Suppressor macrophage (primary cell): ENCODE measurements at places on chromosomes 2 and 18.

DNA sequence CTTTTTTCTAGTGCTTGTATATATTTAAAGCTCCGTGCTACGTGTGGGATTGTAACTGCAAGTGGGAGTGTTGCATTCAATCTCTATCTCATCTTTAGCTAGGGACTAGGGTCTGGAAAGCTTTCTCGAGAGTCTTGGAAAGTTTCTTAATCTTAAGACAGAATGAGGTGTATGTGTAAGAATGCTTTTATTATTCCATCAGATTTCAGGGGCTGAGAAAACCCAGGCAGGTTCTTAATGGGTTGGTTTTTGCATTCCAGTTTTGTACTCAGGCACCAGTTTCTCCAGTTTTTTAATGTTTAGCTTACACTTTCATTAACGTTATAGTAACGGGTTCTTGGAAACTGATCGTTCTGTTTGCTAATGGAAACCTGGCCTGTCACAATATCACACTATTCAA, 20.3 kb downstream of the MRPL19 start:
- DNase-seq: no peak

DNA sequence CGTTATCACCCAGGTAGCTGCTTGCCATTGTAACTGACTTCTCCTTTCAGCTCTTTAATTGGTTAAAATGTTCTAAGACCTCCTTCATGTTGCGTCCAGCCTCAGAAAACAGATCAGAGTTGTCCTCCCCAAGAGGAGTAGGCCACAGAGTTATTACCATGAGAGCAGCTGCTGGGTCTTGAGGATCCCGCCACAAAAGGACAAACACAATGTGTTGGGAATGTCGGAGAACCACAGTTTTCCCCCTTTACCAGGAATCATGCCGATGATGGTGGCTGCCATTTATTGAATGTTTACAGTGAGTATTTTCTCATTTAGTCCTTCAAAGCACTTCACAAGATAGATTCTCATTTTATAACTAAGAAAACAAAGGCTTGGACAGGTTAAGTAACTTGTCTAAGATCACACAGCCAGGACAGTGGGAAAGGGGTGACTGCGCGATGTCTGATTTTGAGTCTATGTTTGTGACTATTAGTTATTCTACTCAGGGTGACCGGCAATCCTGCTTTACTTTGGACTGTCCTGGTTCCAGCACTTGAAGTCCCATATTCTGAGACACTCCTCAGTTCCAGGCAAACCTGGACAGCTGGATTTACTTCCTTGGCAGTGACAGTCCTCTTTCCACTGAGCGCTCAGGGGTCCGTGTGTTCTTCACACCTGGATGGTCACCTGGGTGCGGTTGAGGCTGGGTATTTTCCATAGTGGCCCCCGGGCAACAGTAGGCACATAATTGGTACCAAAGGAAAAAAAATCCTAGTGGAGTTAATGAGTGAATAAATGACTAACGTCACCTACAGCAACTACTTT, 93.6 kb downstream of the LIPG start:
- DNase-seq: no peak

DNA sequence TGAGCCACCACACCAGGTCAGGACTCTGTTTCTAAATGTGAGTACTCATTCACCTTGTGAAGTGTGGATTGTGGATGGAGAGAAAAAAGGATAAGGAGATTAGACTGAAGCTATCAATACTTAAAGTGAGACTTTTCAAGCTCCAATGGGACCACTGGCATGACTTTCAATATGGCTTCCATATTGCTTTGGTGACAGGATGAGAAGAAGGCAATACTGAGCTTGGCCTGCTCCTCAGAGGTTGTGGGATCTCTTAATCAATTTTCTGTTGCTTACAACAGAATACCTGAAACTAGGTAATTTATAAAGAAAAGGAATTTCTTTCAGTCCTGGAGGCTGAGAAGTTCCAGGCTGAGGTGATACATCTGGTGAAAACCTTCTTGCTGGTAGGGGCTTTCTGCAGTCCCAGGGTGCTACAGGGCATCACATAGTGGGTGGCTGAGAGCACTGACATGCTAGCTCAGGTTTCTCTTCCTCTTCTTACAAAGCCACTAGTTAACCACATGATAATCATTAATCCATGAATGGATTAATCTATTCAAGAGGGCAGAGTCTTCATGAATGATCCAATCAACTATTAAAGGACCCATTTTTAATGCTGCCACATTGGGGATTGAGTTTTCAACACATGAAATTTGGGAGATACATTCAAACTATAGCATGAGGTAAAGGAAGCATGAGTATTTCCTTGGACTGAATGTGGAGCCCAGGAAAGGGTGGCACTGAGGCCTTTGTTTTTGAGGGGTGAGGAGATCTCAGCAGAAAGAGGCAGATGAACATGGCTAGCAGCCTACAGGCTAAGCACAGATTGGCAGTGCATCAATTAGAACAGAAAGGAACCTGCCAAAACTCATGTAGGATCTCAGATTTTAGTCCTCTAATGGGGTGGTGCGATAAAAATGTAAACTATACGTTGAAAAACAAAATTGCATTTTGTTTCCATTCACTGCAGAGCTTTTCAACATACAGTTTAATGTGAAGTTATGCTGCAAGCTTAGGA, 274.5 kb downstream of the PIK3C3 start:
- no peak for DNase-seq

GRCh38 chr18:79372991-79373390, 22.7 kb upstream of the NFATC1 start:
- no peak for DNase-seq

DNA sequence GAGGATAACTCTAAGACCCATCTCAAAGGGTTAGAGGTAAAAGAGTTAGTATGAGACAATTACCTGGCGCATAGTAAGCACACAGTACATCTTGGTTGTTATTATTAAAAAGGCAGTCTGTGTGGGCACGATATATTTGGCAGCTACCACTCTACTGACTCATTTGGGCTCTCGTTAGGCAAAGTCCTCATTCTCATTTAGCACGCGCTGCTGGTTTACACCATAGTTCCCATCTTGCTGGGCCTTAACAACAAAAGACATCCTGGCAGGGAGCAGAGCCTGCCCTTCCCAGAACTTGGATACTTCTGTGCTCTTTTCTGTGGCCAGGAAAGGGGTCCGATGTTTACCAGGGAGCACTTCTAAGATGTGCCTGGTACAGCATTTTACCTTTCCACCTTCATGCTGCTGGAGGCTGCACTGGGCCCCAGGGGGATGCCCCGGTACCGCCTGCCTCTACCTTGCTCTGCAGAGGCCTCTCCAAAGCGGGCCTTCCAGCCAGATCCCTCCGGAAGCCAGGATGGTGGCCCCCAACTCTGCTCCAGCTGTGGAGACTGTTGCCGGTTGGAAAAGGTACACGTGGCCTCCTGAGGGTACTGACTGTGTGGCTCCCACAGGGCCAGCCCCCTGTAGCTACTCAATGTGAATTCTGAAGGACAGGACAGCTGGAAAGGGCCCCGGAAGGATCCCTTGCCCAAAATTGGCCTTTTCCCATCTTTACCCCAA, 15.0 kb downstream of the GLI2 start:
- no peak for DNase-seq

GRCh38 chr2:169819106-169819505, 5.6 kb downstream of the METTL5 start:
- no peak for DNase-seq

DNA sequence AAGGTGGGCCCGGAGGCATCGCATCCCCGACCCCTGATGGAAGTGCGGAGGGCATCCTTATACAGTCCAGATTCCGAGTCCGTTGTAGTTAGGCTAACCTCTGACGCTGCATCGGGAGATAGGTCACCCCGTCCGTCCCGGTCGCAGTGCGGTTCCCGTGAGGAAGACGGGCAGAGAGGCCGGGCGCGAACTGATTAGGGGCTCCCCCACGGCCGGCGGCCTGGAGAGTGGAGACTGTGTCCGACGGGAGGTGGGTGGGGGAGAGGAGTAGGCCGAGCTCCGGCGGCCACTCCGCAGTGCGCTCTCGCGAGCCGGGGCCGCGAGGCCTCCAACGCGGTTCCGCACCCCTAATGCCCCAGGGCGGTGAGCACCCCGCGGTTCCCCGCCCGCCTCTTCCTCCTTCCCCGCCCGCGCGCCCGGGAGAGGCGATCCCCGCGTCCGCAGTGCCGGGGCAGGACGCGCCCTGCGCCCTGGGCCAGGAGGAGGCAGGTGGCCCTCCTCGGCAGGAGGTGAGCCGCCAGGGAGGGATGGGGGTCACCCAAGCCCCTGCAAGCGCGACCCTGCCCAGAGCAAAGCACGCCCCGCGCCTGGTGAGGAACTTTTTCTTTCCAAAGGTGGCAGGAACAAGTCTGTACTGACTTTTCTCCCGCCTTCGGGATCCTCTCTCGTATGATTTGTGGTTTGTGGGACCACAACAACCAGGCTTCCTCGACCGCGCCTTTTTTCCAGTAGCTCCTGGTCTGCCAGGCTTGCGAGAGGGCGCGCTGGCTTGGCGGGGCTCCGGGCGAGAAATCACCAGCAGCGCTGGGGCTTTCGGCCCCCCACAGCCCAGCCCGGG, 1.4 kb upstream of the SP5 start:
- peak; percentile 39 for DNase-seq

GRCh38 chr2:28445448-28446258, 50.2 kb upstream of the PLB1 start:
- peak; percentile 81 for DNase-seq

DNA sequence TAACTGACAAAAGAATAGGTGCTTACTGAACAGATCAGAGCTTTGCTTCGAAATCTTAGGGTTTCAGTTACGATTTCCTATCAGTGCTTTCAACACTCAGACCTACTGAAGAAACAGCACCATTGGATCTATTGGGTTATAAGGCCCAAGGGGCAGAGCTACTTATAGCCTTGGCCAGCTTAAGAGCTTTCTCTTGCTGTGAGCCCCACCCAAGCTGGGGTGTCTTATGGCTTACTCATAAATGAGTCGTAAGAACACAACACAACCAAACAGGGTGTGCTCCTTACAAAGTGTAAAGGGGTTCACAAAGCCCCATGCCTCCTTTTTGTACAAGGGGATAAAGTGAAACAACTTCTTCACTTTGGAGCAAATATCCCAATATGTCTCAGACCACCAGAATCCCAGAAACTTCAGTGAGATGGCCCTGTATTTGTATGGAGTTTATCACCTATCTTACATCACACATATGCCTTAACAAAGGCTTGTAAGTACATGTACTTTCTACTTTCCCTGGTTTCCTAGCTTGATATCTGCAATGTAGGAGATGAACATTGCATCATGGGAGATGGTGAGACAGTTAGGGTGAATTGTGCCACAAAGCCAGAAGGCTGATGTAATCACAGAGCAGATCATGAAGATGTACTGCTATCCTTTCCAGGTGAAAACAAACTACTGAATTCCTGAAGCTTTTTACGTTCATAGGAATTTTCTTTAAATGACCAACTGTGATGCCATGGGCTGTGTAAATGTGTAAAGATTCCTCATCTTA, 115.5 kb upstream of the GLI2 start:
- DNase-seq: no peak

DNA sequence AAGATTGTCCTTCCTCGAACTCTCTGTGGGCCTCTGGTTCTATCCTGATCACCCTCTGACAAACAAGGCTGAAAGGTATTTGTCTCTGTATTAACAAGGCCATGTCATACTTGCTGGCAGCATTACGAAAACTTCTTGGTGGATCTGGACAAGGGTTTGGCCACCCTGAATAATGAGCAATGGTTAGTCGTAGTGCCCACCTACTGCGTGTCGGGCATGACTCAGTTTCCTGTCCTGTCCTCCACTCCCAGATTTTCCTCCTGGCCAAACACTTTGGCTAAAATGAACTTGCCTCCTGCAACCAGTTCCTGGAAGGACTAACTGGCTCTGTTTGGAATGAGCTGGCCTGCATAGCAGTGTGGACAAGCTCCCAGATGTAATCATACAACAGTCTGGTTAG, 198.5 kb upstream of the SMIM21 start:
- no peak for DNase-seq

DNA sequence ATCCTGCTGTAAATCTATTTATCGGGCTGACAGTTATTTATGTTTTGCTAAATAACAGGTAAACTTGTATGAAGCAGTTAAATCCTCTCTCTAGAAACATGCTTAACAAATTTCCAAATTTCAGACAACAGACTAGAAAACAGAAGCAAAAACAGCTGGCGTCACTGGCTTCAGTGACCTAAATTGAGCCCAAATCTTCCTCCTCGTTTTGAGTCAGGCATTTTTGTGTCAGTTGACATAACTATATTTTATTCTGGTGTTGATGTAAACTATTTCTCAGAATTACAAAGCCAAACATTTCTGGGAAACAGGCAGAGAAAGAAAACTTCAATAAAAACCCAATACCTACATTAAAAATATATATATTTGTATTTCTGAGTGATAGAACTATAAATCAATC, 21.7 kb downstream of the RBMS1 start:
- DNase-seq: no peak
